ENCODE measurements at places on chromosomes 5 and 9.

- no peak for DNase-seq
These were observed 76.5 kb upstream of the IL7R start for GRCh38 chr5:35780236-35780635.

GRCh38 chr5:103745353-103746065, 182.9 kb upstream of the NUDT12 start:
- no peak for DNase-seq

DNA sequence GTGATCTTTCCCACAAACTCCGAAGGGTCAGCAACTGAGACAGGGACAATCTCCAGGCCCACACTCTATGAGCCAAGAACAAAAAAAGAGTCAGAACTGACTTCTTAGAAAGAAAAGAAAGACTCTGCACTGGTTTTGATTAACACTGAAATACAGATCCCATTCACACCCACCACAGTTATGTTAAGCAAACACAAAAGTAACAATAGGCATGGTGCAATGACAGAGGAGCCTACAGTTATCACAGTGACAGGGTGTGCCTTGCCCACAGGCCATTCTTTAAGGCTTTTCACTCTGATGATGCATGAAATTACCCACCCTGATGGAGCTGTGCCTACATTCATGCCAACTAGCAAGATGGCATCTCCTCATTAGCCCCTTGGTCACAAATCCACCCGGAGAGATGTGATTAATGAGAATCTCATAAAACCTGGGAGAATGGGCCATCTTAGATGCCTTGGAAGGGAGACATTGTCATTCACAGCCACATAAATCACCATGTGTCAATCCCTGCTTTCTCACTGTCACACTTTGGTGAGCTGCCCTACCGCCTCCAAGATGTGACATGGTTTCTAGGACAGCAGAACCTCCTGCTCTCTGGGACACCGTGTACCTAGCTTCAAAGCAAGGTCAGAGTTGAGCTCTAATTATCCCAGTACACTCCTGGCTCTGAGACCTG, 27.6 kb upstream of the FSTL4 start:
- DNase-seq = no peak

- DNase-seq = no peak
These were observed 20.8 kb downstream of the VAV2 start for GRCh38 chr9:133971121-133971951.

DNA sequence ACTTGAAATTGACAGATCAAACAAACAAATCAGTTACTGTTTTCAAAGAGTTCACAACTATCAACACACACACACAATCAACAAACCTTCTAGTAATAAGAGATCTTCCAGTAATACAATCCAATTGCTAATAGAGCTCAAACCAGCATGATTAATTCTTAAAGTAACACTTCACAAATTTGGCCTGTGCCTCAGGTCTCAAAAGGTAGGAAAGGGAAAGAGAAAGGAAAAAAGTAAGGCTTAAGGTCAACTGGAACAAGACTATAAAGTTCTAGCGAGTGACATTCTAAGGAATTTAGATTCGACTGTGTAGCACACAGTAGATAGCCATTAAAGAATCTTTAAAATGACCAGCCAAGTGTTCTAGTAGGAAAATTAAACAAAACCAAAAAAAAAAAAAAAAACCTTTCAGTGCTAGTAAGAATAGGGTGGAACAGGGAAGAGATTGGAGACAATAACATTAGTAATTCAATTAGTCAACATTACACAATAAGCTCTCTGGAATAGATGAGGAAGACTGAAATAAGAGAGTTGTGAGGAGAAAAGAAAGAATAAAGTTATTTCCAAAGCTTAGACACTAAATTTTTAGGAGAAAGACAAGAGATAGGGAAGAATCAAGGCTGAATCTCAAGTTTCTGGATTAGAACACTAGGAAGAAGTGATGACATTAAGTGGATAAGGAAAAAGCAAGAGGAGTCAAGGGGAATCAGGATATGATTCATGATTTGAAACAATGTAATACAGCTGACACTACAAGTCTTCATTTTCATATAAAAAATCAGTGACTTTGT, 86.1 kb downstream of the FBXL17 start:
- DNase-seq = no peak

DNA sequence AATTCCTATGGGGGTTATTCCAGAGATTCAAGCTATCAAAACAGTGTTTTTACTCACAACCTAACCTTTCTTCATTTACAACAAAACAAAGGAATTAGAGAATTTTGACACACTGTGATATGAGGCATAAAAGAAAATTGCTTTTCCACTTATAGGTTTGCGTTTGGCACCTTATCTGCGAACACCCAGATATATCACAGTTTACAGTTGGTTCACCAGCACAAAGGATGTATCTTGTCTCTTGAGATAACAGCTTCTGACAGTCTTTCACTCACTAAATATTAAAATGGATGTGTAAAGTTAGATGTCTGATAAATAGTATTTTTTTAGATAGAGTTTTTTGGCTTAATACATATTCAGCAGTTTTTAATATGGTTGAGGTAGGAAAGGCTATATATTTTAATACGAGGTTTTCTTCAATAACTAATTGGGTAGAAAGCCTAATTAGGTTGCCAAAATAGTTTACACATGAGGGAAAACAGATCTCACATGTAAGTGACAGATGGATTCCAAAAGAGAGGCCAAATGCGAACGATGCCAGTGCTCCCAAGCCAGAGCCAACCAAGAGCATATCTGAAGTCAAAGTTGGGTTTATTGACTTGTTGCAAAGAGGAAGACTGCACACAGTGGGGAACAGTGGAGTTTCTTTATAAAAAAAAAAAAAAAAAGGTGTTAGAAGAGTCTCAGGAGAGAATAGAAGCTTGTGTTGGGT, 1495.2 kb downstream of the MAT2B start:
- no peak for DNase-seq
